Thyroid gland (tissue), 4 donors: ENCODE measurements at places on chromosomes 6 and 20.

DNA sequence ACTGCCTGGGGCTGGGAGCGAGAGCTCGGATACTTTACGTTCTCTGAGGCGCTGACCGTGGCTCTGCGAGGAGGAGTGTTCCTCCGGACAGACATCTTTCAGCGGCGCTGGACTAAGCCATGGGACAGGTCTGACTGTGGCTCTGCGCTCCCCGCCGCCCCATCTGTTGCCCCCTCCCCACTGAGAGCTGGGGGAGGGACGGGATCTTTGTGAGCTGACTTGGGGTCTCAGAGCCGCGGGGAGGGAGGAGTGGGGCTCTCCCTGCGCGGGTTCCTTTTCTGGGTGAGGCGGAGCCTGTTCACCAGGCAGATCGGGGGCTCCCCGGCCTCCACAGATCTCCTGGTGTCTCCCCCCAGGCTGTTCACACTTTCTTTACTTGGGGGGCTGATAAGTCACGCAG lies 11.3 kb upstream of the GATA5 start:
- DNase-seq, result no peak

- no peak for DNase-seq
These were observed 5.8 kb upstream of the ABHD16B start for GRCh38 chr20:63855363-63856097.

DNA sequence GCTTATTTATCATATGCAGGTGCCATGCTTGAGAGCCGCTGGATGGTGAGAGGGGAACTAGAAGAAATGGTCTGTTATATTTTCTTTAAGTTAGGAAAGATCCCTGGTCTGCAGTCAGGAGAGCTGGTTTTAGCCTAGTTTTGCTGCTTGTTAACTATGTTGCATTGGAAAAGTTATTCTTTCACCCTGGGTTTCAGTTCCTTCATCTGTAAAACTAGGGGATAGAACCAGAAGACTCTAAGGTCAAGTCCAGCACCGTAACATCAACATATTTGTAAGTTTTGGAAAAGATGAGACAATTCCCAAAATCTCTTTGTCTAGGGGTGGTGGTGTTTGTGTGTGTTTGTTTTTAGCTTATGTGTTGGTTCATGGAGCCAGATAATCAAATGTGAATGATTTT lies 304.0 kb downstream of the QKI start:
- DNase-seq, result no peak

- DNase-seq, result no peak
These were observed 91.4 kb downstream of the CEBPB start for GRCh38 chr20:50281831-50282591.

DNA sequence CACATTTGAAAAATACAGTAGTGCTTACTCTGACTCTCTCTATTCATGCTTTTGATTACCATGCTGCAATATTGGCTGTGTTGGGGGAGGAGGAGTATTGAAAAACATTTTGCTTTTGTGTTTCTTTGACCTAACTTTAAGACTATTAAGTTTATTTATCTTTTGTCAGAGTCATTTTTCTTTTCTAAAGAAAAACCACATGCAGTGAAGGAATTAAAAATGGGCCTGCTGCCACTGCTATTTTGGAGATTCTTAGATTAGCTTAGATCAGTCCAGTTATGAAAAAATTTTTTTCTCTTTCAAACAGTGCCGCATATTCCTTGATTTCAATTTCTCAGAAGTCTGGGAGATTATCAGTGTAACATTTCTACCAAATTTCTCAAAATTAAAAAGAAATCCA lies 36.1 kb downstream of the BCKDHB start:
- no peak for DNase-seq

DNA sequence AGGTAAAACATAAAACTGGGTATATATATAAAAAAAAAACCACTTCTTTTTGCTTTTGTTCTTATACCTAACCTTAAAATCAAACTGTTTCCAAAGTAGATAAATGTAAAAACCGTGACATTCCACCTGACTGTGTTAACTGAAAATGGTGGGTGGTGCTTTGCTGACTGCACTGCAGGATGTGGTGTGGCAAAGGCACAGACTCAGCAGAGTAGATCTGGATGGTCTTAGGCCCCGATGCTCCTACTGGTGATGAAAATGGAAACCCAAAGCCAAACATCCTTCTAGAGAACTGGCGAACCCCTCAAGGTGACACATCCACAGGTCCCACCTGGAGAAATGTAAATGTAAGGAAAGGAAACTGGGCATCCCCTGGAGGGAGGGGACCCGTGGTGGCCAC lies 8.9 kb downstream of the TGIF2 start:
- no peak for DNase-seq

DNA sequence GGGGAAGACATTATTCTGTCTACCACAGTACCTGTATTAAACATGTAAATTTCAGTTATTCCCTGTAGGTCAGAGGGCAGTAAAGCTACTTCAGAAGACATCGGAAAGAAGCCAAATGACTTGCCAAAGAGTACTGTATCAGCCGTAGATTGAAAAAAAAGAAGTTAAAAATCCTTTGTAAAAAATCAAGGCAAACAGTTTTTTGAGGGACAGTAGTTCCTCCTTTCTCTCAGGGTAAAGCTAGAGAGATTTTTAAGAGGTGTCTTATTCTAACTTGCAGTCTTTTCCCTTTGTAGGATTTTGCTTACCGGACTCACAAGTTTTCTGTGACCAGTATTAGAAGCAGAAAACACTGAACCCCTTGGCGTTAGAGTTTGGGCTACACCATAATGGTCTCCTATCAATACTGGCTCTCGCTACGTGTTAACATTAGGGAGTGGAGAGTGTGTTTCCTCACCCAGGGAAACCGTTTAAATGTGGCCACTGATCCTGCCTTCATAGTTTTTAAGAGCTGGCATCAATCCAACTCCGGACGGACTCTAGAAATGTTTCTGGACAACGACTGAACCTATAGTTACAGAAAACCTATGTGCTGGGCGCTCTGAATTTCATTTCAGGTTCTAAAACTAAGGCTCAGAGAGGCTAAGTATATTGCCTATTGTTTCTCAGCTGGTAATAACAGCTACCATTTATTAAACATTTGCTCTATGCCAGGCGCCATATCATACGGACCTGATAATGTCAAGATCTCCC lies 1.3 kb upstream of the ASXL1 start:
- DNase-seq, result no peak

GRCh38 chr6:115882174-115882573 lies 178.5 kb downstream of the FRK start:
- no peak for DNase-seq

DNA sequence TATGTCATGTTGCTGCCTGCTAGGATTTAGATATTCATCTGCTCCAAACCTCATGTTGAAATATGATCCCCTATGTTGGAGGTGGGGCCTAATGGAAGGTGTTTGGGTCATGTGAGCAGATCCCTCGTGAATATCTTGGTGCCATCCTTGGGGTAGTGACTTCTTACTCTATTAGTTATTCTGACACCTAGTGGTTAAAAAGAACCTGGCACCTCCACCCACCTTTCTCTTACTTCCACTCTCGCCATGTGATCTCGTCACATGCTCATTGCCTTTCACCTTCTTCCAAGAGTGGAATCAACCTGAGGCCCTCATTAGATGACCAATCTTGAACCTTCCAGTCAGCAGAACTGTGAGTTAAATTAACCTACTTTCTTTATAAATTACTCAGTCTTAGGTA lies 549.4 kb upstream of the SYNCRIP start:
- DNase-seq, result no peak

- DNase-seq, result no peak
These were observed 42.5 kb upstream of the CD93 start for GRCh38 chr20:23128461-23129125.

DNA sequence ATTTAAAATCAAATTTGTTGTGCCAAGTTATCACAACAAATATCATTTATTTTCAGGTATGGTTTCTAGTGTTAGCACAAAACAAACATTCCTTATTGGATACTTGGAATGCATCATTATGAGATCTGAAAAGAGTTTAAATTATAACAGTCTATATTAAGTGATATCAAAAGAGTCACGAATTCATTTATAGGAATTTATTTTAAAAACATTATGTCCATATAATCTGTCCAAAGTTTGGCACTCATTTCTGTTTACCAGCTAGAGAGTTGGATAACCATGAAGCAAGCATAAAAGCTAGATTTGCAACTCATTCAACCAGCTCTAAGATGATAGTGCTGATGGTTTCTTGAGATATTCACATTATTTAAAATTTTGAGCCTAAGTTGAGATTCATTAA lies 453.2 kb downstream of the DOK5 start:
- no peak for DNase-seq

DNA sequence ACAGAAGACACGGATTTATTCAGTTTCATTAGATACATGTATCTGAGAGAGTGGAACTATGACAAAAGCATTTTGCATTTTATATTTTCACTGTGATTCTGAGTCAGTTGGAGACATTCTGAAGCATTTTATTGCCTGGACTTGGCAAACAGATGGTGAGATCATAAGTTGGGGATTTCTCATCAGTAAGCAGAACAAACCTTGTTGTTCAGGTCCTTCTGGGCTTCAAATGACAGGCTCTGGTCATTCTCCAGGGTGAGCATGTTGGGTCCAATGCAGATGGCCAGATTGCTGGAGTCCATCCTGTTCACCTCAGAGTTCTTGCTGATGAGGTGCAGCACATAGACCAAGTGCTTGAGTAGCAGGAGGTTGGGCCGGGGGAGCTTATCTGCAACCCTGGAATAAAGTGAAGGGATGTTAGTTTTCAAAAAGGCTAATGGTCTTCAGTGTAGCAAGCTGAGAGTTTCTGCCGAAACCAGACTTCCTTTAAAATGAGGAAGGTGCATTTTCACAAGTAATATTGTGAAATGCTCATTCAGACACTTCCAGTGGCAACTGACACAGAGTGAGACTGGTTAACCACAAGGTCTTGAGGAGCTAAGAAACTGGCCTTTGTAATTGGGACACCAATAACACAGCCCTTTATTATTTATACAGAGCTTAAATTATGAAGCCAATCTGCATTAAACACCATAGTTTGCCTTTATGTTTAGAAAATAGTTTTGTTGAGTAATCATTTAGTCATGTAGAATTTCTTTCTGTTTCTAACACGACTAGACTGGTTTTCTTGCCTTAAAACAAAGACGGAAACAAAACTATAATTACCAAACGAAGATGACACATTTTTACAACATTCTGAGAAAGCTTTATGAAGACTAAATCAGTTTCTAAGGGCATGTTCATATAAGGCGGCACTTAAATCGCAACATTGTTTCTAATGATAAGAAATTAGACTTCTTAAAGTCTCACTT lies 5.6 kb downstream of the TAGAP start:
- no peak for DNase-seq

GRCh38 chr6:156778454-156779205 lies 1.5 kb downstream of the ARID1B start:
- DNase-seq, result peak; percentile 64

DNA sequence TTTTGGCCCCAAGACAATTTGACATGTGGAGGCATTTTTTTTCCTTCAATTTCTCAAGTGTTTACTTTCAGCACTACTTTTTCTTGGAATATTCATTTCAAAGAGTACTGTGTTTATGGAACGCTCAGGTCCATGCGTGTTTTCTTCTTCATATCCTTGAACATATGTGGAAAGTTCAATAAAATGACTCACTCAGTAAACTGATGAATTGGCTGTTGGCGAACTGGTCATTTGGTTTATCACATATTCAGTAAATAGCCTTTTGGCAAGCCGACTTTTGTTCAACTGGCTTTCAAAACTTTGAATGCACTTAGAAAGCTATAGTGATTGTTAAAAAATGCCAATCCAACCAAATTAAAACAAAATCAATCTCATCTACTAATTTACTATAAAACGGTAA lies 964.6 kb upstream of the SLC35B3 start:
- DNase-seq, result no peak

GRCh38 chr6:12748411-12748810 lies 31.8 kb downstream of the PHACTR1 start:
- DNase-seq, result no peak

GRCh38 chr6:35088281-35089215 lies 52.6 kb downstream of the TCP11 start:
- DNase-seq, result no peak
